ENCODE measurements at places on chromosomes 6 and 20.

DNA sequence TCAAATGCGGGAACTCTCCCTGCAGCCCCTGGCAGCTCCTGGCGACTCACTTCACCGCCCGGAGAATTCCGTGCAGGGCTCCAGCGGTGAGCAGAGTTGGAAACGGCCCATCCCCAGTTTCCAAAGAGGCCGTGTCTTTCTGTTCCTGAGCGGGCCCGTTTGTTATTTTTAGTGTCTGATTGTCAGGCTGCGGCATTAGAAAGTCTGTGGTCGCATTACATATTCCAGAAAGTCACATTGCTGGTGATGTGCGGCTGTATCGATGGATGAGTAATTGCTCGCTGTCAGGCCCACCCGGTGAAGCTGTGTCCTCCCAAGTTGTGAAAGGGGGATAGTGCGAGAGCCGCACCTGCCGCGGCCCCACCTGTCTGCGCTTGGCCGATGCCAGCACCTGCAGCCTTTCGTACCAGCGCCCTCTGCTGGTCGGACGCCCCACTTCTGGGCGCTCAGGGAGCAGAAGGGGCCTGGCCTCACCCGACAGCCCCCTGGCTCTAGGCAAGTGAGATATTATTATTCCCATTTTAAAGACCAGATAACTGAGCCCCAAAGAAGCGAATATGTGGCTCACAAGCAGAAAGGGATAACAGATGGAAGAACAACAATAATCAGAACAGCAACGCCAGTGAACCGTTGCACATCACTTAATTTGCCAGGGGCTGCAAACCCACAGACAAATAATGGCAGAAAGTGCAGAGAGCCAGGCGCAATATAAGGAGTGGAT lies 244.9 kb downstream of the TSHZ2 start:
- peak; percentile 84 for DNase-seq

- no peak for DNase-seq
Measured at GRCh38 chr20:59752704-59753460, 148.5 kb downstream of the PHACTR3 start.

DNA sequence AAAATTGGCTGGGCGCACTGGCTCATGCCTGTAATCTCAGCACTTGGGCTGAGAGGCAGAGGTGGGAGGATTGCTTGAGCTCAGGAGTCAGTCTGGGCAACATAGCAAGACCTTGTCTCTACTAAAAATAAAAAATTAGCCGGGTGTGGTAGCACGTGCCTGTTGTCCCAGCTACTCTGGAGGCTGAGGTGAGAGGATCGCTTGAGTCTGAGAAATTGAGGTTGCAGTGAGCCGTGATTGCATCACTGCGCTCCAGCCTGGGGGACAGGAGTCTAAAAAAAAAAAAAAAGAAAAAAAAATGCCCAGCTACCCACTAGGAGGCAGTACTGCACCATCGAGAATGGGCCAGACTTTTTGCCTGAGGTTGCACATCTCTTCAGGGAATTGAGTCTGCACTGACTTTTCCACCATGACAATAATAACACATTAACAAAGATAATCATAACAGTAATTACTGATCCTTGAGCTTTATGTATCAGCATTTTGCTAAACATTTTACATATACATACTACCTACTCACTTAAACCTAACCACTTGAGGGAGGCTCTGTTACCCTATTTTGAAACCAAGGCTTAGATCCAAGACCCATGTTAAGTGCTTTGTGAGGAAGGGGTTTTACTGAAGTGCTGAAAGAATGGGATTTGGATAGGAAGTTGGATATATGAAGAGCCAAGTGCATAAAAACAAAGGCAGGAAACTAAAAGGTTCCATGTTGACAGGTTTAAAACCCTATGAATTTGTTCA lies 21.0 kb downstream of the SRSF3 start:
- DNase-seq: peak; percentile 11

DNA sequence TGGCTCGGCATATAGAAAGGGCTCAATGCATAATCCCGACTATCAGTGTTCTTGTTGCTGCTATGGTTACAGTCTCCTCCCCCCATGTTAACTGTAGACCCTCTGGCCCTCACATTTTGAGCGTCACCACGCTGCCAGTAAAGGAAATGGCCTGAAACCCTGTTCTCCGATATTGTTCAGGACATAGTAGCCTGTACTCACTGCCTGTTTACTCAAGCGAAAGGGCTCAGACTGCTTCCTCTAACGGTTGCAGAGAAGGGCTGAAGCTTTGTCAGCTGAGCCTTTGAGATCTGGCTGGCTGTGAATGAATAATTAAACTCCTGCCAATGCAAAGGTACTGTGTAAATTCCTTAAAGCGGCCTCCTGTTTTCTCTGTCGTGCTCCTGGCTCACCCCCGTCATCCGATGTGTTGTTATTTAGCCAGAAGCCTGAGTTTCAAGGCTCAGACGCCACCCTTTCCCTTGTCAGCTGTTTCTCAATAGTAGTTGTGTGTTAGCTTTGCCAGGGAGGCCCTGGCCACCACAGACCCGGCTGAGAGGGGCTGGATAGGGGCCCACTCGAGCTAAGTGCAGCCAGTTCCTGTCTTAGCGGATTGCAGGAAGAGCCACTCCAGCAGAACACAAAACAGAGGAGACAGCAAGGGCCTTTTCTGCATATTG lies 31.2 kb upstream of the RALGAPA2 start:
- no peak for DNase-seq

- no peak for DNase-seq
Measured at GRCh38 chr6:75327807-75328206, 43.2 kb upstream of the TMEM30A start.

DNA sequence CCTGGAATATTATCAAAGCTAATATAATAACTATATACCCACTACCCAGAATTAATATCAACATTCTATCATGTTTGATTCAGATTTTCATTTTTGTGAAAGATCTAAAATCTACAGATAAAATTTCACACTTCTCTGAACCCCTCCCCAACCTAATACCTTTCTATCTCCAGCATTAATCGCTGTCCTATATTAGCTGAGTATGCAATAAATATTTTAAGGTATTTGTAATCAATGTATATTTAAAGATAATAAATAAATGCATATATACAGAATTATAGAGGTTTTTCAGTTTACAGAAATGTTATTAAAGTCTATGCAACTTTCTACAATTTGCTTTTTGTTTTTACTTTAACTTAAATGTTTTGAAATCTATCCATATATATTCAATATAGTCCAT lies 156.7 kb upstream of the NRSN1 start:
- no peak for DNase-seq
